Activated CD4-positive, alpha-beta T cell treated with anti-CD3 and anti-CD28 coated beads for 1 hour (primary cell): ENCODE measurements at places on chromosomes 7 and 10.

DNA sequence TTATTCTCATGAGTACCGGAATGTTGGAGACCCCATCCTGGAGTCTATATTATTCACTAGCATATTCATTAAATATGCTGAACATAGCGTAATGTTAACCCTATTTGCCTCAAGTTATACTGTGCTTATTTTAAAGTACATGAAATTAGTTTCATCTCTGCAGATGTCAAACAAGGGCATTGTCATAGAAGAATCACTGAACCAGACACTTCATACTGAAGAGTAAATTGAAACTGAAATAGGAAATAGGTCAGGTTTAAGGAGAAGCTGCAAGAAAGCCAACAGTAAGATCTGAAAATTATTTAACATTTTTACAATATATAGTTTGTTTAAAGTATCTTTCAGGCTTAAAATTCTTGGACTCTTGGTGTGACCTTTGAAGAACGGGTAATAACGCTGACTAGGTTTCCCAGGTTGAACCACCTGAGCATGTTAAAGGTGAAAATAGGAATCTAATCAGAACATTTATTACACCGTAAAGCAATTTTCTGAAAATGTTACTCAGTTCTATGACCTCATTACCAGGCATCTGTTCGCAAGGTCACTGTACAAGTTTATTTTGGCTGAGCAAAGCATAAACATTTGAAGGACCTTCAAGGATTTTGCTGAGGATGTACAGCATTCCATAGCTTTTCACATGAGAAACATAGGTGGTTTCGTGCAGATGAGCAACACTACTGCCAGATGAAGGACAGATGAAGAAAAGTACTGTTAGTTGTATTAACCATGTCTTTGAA lies 82.7 kb downstream of the REEP3 start:
- DNase-seq, result no peak

GRCh38 chr10:131638880-131639278 lies 261.9 kb upstream of the PPP2R2D start:
- no peak for DNase-seq

DNA sequence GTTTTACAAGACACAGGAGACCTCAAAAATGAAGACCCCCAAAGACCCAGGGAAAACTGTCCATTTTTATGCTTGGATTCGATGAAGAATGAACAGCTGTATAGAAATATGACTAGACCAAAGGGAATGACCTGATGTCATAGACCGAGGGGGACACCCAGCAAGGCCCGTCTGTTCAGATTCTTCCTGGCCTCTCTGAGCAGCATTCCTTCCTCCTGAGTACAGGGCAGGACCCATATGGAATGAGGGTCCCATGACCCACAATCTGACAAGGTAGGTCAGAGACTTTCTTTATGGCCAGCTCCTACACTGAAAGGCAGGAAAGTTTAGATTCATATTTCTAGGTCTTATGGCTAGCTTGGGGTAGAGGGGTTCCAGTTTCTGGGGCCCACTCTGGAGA lies 356.0 kb downstream of the GATA3 start:
- no peak for DNase-seq

DNA sequence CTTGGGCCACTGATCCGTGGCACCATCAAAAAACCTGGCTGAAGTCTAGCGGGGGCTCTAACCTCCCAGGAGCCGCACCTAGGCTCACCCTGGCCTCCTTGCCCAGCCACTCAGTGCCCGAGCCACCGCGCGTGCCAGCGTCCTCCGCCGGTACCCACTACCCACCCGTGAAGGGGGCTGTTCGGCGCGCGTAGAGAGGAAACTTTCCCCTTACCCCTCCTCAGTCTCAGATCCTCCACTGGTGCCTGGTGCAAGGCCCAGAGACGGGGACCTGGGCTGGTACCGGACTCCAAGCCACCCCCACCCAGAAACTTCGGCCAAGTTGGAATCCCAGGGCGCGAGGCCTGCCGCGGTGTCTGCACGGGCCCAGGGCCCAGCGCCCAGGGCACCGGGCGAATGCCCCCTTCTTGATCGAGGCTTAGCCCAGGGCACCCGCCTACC lies 3.5 kb upstream of the EBF3 start:
- DNase-seq, result no peak

DNA sequence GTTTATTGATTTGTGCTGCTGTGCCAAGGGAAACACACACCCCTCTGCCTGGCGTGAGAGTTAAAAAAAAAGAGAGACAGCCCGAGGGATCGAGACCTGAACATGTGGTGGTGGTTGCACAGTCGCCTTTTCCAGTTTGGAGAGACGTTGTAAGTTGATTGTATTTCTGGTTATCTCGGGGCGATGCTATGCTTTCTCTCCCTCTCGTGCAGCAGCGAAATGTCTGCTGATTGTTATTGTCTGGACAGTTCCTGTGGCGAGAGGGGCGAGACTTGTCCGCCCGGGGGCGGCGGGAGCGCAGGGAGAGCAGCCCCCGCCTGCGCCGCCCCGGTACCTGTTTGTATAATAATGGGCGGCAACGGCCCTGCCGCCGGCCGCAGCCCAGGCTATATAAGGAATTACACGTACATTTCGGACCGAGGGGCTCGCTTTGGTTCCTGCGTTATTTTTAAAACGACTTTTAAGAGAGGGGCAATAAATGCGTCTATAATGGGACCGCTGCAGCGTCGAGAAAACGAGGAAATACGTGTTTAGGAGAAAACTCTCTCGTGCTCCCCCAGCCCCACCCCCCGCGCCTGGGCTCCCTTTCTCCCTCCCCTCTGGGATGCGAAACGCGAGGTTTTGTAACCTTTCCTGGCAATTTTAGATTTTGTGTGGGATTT lies 1.7 kb downstream of the ZEB1 start:
- DNase-seq, result no peak

GRCh38 chr7:26592011-26592410 lies 272.4 kb downstream of the SKAP2 start:
- DNase-seq, result no peak

- peak; percentile 79 for DNase-seq
These were observed at the start of gene KIF5B for GRCh38 chr10:32056136-32057035. Gene KIF5B, minus strand, starts transcription at chr10:32056425. Its CDS starts 452 bp downstream, at chr10:32055973.

GRCh38 chr7:151124481-151124880 lies 38.2 kb downstream of the AGAP3 start:
- DNase-seq, result no peak
